ENCODE measurements at places on chromosomes 16 and 17.

GRCh38 chr16:89376812-89377452 lies 113.4 kb downstream of the ANKRD11 start:
- DNase-seq: no peak

DNA sequence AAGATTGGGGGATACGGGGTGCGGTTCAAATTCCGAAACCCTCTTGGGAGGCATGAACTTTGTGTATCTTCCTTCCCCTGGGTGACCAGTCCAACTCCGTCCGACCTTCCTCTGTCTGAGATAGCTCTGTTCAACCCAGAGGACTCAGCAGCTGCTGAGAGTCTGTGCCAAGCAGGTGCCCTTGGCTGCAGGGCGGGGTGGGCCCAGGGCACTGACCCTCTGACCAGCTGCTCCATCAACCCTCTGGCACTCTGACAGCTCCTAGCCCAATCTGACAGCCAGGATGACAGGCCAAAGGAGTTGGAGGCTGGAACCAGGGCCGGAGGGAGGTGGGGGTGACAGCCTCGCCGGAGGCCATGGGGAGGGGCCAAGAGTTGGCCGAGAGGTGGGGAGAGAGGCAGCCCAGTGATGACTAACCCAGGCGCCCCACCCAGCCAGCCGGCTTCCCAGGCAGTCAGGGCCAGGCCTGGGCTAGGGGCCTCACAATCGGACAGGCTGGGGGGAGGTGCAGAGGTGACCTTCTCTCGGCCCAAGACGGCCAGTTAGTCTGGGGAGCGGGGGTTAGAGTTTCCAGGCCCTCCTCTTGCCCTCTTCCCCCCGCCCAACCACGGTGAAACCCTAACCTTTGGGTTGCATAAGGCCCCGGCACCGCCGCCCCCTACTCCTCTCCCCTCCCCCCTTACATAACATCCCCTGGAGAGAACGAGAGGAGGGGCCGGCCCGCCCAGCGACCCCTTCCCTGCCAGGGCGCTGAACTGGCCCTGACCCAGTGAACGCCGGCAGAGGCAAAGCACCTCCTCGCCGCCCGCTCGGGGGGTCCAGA lies 5.0 kb upstream of the TLCD2 start:
- no peak for DNase-seq

DNA sequence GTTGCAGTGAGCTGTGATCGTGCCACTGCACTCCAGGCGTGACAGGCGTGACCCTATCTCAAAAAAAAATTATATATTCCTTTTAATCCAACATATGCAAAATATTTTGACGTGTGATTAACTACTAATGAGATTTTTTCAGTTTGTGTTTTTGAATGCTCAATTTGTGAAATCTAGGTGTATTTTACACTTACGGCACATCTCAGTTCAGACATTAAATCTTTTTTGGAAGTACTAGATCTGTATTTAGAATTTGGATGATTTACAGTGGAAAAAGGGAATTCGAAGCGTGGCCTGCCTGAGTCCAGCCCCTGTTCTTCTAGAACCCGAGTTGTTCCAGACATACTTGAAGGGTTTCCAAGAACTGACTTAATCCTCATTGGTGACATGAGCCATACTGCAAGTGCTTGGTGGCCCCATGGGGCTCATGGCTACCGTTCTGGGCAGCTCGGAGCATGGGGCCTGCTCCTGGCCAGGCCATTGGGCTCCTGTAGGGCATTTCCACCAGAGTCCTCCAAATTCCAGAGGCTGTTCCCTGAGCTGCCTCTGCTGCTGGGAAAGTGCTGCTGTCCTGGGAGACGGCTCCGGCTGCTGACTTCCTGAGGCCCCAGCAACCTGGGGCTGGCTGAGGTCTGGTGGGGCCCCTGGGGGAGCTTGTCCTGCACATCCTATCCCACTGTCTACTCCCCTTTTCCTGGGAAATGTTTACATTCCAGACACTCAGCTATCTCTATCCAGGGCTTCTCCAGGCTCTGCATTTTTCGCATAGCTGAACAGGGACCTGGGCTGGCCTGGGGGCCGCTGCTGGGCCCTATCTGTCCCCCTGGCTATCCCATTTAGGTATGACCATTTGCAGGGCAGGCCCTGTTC lies 27.2 kb downstream of the LLGL2 start:
- no peak for DNase-seq

DNA sequence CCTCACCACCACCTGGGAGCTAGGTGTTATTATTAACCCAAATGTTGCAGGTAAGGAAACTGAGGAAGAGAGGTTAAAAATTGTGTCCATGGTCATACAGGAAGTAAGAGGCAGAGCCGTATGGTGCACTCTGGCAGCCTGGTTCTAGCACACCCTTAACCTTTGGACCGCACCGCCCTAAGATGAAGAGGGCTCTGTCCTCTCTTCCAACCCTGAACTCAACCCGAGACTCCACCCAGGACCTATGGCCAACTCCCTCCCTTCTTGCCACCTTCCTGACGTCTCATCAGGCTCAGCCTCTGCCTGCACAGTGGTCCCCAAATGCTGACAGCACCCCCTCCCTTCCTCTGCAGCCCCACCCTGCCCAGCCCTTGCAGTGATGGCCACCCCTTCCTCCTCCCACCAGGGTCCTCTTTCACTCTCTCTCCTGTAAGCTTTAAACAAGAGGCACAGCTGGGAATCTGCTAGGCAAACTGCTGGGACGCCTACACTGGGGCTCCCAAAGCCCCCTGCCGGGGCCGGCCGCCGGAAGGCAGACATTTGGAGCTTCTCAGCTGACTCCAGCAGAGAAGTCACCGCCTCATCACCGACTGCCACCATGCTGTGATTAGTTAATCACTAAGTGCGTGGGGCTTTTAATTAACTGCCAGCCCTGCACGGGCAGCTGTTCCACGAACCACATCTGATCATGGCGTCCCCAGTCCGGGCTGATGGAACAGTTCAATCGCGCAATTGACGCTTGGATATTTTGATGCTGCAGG lies 16.7 kb upstream of the C16orf78 start:
- DNase-seq: no peak

DNA sequence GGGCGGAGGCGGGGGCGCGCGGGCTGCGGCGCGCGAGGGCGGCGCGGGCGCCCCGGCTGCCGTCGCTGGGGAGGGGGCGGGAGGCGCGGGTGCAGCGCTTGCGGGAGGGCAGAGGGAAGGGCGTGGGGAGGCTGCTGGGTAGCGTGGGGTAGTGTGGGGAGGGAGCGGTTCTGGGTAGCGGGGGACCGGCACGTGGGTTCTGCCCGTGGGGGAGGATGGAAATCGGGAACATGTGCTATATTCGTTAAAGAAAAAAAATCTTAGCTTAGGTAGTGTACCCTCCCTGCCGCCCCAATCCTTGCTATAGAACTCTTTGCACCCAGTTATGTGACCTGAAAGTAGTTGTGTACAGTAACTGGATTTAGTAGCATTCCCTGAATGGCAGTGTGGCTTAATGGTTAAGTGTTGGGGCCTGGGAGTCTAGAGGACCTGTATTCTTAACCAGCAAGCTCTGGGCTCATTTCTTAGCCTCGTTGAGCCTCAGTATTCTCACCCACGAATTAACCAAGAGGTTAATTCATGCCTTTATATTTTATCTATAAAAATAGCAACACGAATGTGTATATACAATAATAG lies 646 bp downstream of the RABEP1 start:
- DNase-seq: no peak

- no peak for DNase-seq
Observed at GRCh38 chr16:66459878-66460277, 32.8 kb downstream of the BEAN1 start.

DNA sequence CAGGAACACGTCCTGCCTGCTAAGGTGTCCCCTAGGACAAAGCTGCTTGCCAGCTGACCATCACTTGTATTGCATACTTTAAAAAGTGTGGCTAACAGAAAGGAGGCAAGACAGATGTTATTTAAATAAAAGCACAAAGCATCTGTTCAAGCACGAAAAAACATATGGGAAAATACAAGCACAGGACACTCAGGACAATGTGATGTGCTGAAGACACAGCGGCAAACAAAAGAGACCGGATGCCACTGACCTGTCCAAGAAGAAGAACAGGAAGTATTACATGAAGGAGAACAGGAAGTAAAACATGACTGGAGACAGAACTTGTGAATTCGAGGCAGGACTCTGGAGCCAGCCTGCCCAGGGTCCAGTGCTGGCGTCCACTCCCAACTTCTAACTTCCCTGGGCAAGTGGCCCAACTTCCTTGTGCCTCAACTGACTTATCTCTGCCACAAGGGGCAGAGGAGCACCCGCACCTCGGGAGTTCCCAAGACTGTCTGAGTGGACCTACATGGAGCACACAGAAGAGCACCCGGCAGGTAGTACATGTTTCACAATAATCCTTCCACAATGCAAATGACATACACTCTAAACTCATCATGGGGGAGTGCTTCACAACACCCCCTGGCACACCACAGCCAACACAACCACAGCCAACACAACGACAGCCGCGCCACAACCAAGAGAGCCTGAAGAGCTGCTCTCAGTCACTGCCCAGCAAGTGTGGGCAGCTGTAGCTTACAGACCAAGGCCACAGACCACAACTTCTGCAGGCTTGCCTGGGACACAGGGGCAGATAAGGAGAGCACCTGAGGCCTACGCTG lies 36.6 kb downstream of the ANKRD11 start:
- DNase-seq: no peak

- no peak for DNase-seq
Observed at GRCh38 chr16:57390636-57391295, 13.8 kb upstream of the CCL17 start.

GRCh38 chr16:12060751-12061150 lies 84.2 kb downstream of the SNX29 start:
- no peak for DNase-seq

DNA sequence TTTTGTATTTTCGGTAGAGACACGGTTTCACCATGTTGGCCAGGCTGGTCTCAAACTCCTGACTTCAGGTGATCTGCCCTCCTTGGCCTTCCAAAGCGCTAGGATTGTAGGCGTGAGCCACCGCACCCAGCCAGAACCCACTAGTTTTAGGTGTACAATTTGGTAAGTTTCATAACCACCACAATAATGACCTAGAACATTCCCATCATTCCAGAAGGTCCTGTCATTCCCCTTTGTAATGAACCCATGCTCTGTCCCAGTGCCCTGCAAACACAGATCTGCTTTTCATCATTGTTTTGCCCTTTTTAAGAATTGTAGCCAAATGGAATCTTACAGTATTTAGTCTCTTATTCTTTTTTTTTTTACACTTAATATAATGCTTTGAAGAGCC lies 35.6 kb upstream of the IRF8 start:
- no peak for DNase-seq

- no peak for DNase-seq
Observed at GRCh38 chr17:75078284-75079022, 9.3 kb upstream of the SLC16A5 start.

DNA sequence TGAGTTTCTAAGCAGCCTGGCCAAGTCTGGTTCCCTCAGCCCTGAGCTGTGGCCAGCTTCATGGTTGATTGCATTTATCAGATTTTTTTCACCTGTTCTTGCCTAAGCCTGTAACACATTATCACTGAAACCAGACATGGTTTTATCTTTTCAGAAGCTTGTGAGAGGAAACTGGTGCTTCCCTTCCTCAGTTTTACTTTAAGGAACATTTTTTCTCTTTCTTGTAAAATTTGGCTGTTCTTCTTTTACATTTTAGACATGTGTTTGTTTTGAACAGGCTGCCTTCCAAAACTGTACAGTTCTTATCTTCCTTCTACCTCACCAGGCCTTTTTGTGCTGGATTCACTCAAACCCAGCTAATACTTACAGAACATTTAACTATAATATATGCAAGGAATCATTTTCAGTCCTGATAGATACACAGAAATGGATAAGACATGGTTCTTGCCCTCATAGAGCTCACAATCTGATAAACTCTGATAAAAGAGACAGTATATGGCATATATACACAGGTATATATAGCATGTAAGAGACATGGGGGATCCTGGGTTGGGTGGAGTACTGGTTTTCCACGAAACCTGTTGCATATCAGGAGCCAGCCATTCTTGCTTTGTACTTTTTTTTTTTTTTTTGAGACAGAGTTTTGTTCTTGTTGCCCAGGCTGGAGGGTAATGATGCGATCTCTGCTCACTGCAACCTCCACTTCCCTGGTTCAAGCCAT lies 44.5 kb downstream of the ZNRF1 start:
- no peak for DNase-seq

- DNase-seq: no peak
Observed at GRCh38 chr17:69450918-69451317, 36.4 kb downstream of the MAP2K6 start.

DNA sequence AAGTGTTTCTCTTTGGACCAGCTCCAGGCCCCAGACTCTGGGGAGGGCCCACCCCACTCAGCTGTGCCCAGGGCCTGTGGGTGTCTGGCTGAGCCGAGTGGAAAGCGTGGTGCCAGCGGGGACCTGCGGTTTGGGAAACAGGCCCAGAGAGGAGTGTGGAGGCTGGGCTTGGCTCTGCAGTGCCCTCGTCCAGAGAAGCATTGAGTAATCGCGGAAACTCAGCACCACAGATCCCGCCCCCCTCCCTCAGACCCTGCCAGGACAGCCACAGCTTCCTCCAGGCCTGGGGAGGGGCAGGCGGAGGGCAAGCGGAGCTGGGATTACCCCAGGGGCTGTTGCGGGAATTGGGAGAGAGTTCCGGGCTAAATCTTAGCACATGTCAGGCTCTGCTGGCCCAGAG lies 14.6 kb upstream of the PITPNA start:
- DNase-seq: no peak

DNA sequence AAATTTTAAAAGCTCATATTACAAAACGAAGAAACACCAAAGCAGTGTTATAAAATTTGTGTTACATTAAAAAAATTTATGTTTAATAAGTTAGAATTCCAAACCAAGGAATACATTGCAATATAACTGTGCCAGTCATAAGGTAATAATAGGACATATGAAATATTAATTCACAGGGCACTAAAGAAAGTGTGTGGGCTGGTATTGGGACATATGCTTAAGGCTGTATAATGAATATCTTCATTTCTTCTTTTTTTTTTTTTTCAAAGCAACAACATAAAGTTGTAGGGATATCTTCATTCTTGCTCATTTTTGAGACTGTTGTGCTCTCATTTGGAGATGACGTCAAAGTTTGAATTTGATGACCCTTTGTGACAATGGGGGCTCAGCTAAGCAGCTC lies 17.5 kb upstream of the FBXO47 start:
- DNase-seq: no peak

GRCh38 chr16:4687946-4688673 lies 5.3 kb upstream of the NUDT16L1 start:
- no peak for DNase-seq

DNA sequence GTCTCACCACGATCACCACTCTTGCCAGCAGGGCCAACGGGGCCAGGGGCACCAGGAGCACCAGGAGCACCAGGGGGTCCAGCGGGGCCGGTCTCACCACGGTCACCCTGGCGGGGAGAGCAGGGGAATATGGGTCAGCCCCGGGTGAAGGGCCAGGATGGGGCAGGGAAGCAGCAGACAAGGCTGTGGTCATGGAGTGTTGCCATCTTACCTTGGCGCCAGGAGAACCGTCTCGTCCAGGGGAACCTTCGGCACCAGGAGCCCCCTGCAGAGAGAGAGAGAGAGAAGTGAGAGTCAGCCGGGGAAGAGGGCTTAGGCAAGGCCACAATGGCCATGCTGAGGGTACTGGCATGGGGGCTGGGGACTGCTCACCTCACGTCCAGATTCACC lies 12.9 kb downstream of the COL1A1 start:
- DNase-seq: no peak

GRCh38 chr16:48153774-48154173 lies 2.0 kb downstream of the ABCC12 start:
- DNase-seq: peak; percentile 56

- no peak for DNase-seq
Observed at GRCh38 chr17:82875407-82875856, 35.6 kb upstream of the ZNF750 start.

GRCh38 chr17:13114601-13115031 lies 96.8 kb upstream of the ELAC2 start:
- no peak for DNase-seq

- no peak for DNase-seq
Observed at GRCh38 chr17:40886090-40886489, 1.0 kb upstream of the KRT20 start.
